Stimulated activated CD4-positive, alpha-beta T cell treated with anti-CD3 and anti-CD28 coated beads, Interleukin-15, amount 100 ng/mL, for 1 hour (primary cell): ENCODE measurements at places on chromosomes 7 and 10.
A peak's percentile ranks its signal among the peaks of the same experiment; 100 is the strongest.

DNA sequence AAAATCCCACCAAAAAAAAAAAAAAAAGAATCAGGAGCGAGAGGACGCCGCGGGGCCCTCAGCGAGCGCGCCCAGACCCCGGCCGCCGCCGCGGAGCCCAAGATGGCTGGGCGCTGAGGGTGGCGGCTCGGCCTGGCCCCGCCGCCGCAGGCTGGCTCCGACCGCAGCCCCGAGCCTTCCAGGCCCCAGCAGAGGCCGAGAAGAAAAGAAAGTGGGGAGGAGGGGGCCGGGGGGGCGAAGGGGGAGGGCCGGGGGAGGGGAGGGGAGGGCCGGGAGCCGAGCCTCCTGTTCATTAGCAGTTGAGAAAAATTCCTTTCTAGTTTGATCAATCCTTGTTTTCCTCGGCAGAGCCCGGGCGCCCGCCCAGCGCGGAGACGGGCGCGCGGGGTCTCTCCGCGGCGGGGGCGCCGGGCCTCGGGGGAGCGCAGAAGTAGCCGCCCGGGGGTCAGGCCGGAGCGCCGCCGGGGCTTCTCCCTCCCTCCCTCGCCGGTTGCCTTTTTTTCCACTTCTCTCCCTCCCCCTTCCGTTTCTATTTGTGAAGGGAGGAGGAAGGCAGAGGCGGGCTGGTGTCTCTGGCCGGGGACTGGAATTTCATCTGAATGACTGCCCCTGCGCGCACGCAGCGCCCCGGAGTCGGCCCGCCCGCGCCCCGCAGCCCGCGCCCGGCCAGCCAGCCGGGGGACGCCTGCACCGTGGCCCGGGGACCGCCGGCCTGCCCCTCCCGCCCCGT, 778 bp upstream of the TRIM8 start:
- no peak for DNase-seq

- DNase-seq: peak; percentile 8
These were observed 14.7 kb downstream of the CDNF start for GRCh38 chr10:14822879-14823755.

DNA sequence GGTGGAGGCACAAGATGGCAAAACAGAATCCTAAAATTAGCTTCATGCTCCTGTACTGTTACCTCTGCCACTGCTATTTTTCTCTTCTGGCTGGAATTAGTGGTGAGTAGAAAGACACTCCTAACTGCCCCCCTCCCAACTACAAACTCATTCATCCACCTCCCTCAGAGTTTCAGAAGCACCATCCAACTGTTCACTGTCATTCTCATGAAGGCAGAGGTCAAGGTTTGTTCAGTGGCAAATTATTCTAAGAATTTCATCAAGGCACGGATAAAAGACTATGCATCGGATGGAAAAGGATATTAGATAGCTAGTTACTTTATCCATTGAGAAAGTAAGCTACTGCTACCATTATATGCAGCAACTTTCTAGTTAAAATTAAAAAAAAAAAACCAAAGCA, 59.7 kb downstream of the LRGUK start:
- no peak for DNase-seq

DNA sequence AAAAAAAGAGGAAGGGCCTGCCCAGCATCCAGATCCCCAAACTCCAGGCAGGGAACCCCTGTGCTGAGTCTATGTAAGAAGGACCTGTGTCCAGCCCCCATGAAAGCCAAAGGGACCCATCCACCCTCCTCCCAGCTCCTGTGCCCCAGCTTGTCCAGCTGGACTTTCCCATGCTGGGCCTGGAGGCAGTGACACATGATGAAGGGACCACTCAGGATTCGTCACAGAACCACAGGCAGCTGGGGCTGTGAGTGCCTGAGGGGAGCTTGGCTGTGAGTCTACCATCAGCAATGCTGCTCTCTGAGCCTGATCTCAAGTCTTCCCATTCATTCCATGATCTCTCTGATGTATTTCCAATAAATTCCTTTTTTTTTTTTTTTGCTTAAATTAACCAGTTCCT, 36.2 kb upstream of the MNX1 start:
- DNase-seq: no peak

- DNase-seq: no peak
These were observed 338.5 kb upstream of the FOXK1 start for GRCh38 chr7:4343272-4344247.

- no peak for DNase-seq
These were observed 197.7 kb upstream of the FRMD4A start for GRCh38 chr10:14528450-14528849.

DNA sequence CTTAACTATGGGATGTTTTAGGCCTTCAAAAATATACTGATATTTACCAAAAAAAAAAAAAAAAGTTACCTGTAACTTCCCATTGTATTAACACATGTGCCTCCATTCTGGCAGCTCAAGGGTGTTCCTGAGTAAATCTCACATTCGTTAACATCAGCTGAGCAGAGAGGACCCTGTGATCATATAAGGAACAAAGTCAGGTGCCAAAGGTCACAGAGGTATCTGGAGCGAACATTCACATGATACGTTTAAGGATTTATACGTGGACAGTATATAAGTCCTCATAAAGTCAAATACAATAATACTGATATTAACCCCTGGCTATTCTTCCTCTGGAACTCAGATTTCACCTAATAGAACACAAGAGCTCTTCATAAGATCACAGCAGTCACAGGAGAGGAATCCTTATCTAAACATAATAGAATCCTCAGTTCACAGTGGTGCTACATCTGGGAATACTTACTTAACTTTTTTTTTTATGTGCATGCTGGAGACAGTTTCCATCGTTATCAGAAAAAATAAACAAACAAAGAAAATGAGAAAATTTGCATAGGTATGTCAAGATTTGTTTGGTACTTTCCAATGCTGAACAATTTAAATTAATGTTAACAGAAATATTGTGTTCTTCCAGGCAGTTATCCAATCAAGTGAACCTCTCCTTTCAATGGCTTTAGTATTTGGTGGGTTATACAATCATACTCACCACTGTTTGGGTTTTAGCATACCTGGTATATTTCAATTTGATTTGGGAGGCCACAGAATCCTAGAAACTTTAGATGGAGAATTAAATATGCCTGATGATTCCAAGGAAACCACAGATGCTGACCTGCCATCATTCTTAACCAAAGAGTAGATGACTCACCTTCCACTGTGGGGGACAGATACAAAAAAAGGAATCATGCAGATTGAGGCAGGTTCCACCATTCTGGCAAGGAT, 6.6 kb downstream of the CUBN start:
- DNase-seq: no peak
